Activated naive CD8-positive, alpha-beta T cell treated with anti-CD3 and anti-CD28 coated beads for 36 hours (primary cell): ENCODE measurements at places on chromosomes 16 and 17.

- DNase-seq, result no peak
Observed at GRCh38 chr17:30571921-30572320, 94.7 kb downstream of the GOSR1 start.

- DNase-seq, result no peak
Observed at GRCh38 chr16:73506568-73507056, 458.7 kb upstream of the ZFHX3 start.

DNA sequence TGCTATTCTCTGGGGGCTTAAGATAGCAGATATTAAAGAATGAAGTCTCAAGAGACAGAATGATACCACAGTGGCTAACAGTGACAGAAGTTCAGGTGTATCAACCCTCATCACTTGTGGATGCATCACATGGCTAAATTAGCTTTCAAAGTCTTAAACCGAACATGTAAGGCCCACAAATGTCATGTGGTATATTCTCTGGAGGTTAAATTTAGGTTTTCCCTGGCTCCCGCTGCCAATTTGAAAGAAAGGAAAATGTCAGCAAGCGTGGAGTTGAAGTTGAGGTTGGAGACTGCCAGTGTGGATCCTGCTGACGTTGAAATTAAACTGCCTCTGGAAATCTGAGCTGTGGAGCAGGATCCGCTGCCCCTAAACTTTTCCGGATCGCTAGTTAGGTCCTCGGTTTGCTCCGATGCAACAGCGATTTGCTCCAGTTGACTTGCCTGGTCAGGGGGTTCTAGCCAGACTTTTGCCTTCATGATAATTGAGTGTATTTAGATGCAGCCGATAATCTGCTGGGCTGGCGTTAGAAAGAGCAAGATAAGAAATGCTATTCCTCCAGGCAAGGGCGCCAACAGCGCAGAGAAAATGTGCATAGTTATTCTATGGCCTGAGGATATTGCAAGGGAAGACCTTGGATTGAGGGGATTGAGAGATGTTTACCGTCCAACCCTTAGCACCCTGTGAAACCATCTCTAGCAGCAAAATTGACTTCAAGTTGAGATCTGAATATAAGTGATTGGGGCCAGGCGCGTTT, 443.9 kb downstream of the TMEM114 start:
- no peak for DNase-seq

GRCh38 chr17:36597226-36597625, 4.2 kb upstream of the MRM1 start:
- no peak for DNase-seq

- no peak for DNase-seq
Observed at GRCh38 chr17:81648013-81648706, 8.2 kb downstream of the PDE6G start.

GRCh38 chr17:69499318-69499717, 84.8 kb downstream of the MAP2K6 start:
- no peak for DNase-seq

DNA sequence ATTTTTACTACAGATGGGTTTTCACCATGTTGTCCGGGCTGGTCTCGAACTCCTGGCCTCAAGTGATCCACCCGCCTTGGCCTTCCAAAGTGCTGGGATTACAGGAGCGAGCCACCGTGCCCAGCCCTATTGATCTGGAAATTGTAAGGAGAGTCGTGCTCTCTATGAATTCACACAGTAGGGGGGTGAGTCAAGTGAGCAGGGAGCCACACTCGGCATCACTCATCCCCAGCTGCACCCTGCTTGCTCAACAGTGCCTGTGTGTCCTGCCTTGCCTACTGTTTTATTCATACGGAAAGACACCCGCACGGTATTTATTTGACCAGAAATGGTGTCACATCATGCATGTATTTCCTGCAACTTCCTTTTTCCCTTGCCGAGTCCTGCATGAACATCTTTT, 157.2 kb upstream of the FOXF1 start:
- no peak for DNase-seq

GRCh38 chr17:37490638-37491614, 1.2 kb downstream of the DUSP14 start:
- DNase-seq, result peak; percentile 22

- peak; percentile 61 for DNase-seq
Observed at GRCh38 chr17:142102-142661, 4.8 kb downstream of the SCGB1C2 start.

GRCh38 chr16:11208916-11209665, 46.9 kb downstream of the SOCS1 start:
- DNase-seq, result no peak

DNA sequence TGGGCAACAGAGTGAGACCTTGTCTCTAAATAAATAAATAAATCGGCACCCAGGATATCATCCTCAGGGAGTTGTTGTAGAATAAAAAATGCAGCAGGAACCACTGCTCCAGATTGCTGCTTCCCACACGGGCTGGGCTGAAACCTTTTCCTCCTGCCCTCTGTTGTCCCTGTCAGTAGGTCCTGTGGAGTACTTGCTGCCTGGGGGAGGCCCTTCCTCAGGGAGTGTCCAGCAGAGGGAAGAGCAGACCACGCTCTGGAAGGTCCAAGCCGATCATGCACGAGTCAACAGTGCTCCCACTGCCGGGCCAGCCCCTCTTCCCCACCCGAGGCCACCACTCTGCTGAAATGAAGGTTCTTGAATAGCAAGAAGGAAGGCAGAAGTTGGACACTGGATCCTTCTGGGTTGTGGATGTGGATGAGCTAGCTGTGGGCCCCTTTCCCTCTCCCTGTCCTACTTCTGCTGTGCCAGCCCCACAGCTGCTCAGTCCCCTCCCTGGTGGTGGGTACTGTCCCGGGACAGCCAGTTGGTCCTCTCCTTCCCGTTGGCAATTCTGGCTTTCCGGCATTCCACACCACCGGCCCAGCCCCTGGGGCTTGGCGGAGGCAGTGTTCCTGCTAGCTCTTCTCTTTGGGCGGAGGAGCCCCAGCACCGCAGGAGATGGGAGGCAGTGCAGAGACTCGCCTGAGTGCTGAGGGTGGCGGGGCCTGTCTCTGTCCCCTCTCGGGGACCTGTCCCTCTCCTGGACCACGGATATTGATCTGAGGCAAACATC, 10.8 kb downstream of the CDK5R1 start:
- DNase-seq, result no peak

DNA sequence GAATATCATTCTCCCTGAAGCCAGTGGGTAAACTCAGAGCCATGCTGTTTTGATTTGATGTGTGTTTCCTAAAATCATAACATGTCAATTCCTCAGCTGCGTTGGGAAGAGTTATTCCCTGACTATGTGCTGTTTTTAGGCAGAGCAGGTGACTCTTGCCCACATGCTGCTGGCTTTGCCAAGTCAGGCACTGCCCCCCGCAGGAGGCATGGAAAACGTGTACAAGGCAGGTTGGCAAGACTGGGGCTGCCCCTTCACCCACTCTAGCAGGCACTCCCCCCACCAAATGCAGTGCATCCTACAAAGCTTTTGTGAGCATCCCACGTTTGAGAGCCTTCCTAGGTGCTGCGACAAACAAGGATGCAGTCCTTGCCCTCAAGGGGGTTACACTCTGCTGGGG, 38.3 kb upstream of the NAT9 start:
- DNase-seq, result no peak

DNA sequence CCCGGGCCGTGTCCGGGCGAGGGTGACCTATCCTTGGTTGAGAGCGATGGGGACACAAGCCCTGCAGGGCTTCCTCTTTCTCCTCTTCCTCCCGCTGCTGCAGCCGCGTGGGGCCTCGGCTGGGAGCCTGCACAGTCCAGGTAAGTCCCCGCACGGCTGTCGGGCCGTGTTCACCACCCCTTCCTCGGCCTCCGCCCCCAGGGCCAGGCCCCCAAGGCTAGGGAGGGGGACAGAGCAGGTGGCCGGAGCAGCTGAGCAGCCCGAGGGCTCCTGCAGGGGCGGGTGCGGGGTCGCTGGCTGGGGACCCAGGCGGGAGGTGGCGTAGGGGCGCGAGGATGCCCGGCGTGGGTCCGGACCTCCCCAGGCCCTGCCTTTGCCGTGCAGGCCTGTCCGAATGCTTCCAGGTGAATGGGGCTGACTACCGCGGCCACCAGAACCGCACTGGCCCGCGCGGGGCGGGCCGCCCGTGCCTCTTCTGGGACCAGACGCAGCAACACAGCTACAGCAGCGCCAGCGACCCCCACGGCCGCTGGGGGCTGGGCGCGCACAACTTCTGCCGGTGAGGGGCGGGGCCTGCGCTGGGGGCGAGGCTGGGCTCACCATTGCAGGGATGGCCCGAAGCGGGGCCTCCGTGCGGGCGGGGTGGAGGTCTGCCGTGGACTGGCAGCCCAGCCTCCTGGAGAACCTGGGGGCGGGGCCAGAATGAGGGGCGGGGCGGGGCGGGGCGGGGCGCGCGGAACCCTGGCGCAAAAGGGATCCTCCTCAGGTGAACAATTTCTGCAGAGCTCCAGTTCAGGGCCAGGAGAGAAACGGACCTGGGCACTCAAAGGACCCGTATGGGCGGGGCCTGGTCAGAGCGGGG, 631 bp downstream of the KREMEN2 start:
- DNase-seq, result peak; percentile 83

DNA sequence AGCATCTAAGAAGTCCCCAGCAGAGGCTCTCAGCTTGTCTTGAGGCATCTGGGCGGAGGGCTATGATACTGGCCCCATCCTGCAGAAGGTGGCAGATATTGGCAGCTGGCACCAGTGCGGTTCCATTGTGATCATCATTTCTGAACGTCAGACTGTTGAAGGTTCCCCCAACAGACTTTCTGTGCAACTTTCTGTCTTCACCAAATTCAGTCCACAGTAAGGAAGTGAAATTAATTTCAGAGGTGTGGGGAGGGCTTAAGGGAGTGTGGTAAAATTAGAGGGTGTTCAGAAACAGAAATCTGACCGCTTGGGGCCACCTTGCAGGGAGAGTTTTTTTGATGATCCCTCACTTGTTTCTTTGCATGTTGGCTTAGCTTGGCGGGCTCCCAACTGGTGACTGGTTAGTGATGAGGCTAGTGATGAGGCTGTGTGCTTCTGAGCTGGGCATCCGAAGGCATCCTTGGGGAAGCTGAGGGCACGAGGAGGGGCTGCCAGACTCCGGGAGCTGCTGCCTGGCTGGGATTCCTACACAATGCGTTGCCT, at the start of gene CIITA:
Gene CIITA (plus strand): TSS at position 404 of the 543 bp plus-strand sequence. CDS start 129 bp downstream, at position 533.
- peak; percentile 65 for DNase-seq

GRCh38 chr17:52148969-52149351, 9.6 kb downstream of the CA10 start:
- no peak for DNase-seq

DNA sequence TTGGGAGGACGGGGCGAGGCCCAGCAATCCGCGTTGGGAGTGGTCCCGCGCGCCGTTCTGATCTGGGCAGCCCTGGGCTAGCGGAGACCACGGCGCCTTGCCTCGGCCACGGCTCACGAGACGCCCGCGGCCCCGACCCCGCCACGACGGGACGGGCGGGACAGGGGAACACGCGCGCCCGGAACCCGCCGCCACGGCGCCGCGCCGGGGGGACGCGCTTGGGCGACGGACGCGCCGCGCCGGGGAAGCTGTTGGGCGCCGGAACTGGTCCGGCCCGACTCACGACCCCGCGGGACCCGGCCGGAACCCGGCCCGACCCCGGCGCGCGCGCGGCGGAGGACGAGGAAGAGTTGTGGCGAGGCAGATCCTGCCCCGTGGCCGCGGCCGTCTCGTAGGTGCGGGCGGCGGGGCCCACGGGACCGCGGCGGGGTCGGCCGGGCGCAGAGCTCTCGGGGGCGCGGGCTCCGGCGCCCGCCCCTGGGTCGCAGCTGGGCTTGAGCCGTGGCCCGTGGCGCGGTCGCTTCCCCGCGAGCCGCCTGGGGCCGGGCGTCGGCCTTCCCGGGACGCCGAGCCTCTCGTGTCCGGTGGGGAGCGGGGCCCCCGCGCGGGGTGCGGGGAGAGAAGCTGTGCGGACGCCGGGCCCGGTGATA, at the start of gene ACSF3:
Gene ACSF3 (plus strand): TSS at position 251 of the 650 bp plus-strand sequence. CDS start 6,830 bp downstream, outside the sequence.
- DNase-seq, result peak; percentile 81

DNA sequence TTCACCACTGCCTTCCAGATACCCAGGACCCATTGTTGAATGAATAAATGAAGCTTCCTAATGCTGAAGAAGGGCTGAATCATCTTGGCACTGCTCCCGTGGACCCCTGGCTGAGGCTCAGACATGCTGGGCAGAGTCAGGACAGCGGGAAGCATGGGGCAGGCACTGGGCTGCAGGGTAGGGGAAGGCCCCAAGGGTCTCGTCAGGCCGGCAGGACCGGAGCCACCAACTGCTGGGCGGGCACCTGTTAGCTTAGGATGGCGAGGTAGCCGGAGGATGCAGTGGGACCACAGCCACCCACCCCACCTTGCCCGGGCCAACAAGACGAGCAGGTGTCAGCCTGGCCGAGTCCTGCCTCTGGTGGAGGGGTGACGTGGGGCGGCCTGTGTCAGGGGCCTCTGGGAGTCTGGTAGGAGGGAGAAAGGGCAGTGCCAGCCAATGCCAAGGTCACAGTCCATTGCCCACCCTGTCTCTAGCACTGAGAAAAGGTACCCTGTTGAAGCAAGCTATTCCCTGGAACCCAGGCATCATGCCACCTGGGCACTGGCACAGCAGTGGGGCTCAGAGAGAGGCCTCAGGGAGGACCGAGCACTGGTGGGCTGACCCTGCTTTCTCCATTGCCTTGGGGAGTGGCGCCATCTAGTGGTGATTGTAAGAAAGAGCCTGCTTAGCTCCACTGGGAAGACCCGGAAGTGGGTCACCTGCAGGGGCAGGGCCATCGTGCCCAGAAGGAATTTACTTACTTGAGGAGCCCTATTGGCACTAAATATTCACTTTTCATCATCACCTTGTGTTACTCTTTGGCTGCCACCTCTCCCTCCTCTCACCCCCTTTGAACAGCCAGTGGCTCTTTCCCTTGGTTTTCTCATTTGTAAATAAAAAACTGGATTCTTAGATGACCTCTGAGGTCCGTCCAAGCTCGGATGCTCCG, 3.0 kb upstream of the DLX3 start:
- DNase-seq, result peak; percentile 85

- no peak for DNase-seq
Observed at GRCh38 chr16:3787924-3788661, 70.8 kb upstream of the TRAP1 start.

- no peak for DNase-seq
Observed at GRCh38 chr17:77358801-77359200, 218.0 kb downstream of the SEC14L1 start.

- peak; percentile 48 for DNase-seq
Observed at GRCh38 chr16:3020604-3021448, 658 bp downstream of the TNFRSF12A start.

DNA sequence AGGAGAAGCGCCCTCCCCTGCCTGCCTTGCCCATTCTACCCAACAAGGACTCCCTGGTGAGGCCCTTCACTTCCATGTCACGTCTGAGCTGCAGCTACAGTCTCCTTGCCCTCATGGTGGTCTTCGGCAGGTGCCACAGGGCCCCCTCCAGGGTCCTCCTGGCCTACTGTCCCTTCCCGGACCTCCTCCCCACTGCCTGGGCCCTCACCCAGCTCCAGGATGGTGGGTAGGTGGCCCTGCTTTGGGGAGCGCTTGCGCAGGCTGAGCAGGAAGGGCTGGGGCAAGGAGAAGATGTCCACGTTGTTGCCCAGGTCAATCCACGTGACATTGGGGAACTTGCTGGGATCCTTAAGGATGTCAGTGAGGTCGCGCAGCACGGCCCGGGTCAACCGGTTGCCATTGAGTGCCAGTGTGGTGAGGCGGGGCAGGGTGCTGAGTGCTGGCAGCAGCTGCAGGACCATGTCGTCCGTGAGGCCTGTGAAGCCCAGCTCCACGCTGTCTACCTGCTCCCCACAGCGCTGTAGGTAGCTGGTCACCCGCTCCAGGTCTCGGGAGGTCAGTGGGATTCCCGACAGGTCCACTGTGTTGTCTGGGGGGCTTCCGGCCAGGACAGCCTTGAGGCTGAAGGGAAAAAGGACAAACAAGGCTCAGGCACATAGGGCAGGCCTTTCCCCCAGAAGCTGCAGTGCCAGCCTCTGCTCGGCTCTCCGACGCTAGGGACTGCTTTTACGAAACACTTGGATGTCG, 28.3 kb downstream of the TRPV2 start:
- DNase-seq, result no peak

GRCh38 chr17:49382556-49382955, 20.5 kb upstream of the ZNF652 start:
- DNase-seq, result no peak
